ENCODE measurements at places on chromosomes 1 and 21.
A peak's percentile ranks its signal among the peaks of the same experiment; 100 is the strongest.

DNA sequence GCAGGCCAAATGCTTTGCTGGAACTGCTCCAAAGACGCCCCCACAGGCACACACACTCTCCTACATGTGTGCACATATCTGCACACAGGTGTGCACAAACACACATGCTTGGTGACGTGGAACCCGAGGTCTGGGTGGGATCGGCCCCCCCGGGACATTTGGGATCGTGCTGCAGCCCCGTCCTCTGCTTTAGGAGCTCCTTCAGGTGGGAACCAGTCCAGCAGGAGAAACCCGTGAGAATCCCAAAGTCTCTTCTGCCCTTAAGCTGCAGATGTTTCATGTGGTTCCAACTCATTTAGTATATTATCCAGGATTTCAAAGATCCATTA lies 38.6 kb downstream of the UBE2G2 start:
- no peak for DNase-seq

- DNase-seq = no peak
Measured at GRCh38 chr1:204725821-204726448, 40.4 kb upstream of the LRRN2 start.

- no peak for DNase-seq
Measured at GRCh38 chr1:47866601-47867437, 130.4 kb downstream of the TRABD2B start.

- DNase-seq = no peak
Measured at GRCh38 chr1:79638382-79638781, 631.9 kb upstream of the ADGRL4 start.

DNA sequence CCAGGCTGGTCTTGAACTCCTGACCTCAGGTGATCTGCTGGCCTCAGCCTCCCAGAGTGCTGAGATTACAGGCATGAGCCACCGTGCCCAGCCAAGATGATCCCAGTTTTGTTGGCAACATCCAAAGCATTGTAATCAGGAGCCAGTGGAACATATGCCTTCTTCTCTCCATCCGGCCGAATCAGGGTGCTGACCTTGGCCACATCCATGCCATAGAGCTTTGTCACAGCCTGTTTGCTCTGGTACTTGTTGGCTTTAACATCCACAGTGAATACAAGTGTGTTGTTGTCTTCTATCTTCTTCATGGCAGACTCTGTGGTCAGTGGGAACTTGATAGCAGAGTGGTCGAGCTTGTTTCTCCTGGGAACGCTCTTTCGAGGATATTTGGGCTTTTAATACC lies 17.1 kb downstream of the TNFRSF8 start:
- no peak for DNase-seq

GRCh38 chr1:30613188-30613587 lies 110.2 kb downstream of the MATN1 start:
- DNase-seq = no peak

DNA sequence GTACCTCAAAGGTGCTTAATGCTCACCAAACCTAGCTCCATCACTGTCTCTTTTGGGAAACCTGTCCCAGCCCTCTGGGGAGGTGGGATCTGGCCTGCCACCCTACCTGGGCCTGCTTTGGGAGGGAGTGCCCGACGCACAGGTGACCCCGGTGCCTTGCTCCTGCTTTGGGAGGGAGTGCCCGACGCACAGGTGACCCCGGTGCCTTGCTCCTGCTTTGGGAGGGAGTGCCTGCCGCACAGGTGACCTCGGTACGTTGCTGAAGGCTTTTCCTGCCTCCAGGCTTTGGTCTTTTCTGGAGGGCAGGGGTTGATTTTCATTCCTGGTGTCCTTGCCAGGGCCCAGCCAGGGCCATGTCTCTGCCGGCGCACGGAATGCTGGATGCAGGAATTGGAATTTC lies 25.2 kb upstream of the C1orf174 start:
- no peak for DNase-seq

- DNase-seq = no peak
Measured at GRCh38 chr1:3296326-3296725, 158.1 kb upstream of the ARHGEF16 start.

DNA sequence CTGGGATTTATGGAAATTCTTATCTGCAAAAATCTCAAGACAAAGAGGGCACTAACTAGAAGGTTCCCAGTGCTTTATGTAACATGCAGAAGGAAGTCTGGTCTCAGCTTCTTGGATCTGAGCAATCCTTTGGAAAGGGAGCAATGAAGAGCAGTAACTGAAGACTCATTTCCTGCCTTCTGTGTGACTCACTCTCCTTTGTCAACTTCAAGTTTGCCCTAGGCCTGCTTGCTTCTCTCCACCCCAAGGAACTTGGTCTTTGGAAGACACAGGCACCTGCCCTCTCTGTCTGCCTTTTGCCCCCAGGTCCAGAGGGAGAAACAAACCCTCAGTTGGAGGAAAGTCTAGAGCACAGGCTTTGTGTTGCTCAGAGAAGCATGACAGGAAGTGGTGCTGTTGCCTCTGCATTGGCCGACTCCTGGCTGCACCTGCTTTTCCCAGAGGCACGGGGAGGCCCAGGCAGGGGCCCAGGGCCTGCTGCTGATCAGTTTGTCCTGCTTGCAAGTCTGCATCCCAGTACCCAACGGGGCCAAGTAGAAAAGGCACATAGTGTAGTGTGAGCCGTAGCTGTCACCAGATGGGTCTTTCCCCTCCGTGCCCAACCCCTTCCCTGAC lies 137.2 kb downstream of the DHRS3 start:
- no peak for DNase-seq

GRCh38 chr21:40615505-40616376 lies 231.2 kb downstream of the DSCAM start:
- DNase-seq = no peak

GRCh38 chr1:20137604-20138003 lies 1.5 kb upstream of the PLA2G2F start:
- DNase-seq = no peak

DNA sequence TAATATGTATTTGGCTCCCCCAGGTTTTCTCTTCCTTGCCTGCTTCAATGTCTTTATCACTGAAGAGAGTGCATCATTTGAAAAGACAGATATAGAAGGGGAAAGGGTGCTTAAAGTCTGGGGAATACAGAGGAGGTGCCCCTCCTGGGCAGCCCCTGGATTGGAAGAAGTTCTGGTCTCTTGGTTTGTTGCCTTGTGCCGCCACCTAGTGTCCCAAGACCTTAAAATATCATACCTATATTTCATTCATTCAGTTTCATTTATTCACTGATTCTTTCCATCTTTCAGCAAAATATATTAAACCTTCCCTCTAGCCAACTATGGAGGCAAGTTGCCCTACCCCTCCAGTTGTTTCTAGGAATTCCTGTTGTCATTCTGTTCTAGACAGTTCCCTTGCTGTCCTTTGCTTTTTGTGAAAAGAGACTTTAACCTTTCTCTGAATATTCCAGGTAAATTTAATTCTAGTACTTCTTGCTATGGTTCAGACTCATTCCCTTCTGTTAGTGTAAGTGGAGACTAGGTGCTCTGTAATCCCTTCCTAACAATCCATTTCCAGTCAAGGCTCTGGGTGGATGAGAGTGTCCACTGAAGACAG lies 56.1 kb downstream of the MEF2D start:
- no peak for DNase-seq

GRCh38 chr1:171809834-171810233 lies 28.4 kb downstream of the METTL13 start:
- no peak for DNase-seq

DNA sequence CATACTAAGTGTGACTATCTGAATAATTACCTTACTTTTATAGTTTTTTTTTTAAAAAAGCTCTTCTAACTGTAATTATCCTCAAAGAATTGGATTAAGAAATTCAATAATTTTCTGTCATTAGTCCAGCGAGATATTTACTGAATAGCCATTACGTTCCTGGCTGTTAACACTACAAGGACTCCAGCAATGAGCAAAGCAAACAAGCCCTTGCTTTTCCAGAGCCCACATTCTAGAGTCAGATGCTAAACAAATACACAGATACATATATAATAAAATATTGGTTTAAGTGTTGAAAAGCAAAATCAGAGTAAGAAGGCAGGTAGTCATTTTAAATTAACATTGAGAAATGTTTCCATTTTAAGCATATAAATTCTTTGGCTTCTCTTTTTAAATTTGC lies 118.4 kb downstream of the ATF6 start:
- no peak for DNase-seq

- DNase-seq = no peak
Measured at GRCh38 chr1:198651650-198652400, 13.0 kb downstream of the PTPRC start.

- DNase-seq = no peak
Measured at GRCh38 chr1:47968556-47968888, 28.7 kb downstream of the TRABD2B start.

GRCh38 chr1:6460301-6461050 lies 5.5 kb downstream of the TNFRSF25 start:
- DNase-seq = peak; percentile 90

DNA sequence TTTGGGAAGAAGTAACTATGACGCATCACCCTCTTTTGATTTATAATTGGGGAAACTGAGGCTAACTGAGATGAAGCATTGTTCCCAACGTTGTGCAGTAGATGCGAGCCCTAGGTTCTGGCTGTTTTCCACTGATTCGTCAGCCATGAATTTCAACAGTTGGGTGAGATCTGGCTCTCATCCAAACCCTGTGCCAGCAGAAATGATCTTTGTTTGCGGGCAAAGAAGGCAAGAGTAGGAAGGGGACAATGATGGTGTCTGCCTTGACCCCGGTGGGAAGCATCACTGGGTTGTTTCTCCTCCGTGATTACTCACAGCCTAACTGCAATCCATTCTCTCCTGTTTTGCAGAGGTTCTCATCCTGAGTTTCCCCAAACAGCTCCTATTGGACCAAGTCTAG lies 142.3 kb downstream of the MIS18A start:
- no peak for DNase-seq

GRCh38 chr1:1281533-1282321 lies 1.5 kb downstream of the SCNN1D start:
- DNase-seq = no peak

DNA sequence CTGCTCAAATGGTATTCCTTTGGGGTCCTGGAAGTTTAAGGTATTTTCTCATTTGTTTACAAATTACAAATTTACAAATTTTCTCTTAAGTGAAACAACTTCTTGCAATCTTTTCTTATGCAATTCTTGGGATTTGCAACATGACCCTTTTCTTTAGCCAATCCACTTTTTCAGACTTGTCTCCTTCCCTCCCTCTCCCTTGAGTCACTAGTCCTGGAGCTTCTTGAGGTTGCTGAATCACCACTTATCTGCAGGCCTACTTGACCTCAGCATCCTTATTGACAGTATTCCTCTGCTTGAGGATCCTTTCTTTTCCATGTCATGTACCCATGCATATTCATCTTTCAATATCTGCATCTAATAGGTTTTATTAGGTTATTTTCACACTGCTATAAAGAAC lies 302.8 kb upstream of the ADAMTS5 start:
- DNase-seq = no peak

DNA sequence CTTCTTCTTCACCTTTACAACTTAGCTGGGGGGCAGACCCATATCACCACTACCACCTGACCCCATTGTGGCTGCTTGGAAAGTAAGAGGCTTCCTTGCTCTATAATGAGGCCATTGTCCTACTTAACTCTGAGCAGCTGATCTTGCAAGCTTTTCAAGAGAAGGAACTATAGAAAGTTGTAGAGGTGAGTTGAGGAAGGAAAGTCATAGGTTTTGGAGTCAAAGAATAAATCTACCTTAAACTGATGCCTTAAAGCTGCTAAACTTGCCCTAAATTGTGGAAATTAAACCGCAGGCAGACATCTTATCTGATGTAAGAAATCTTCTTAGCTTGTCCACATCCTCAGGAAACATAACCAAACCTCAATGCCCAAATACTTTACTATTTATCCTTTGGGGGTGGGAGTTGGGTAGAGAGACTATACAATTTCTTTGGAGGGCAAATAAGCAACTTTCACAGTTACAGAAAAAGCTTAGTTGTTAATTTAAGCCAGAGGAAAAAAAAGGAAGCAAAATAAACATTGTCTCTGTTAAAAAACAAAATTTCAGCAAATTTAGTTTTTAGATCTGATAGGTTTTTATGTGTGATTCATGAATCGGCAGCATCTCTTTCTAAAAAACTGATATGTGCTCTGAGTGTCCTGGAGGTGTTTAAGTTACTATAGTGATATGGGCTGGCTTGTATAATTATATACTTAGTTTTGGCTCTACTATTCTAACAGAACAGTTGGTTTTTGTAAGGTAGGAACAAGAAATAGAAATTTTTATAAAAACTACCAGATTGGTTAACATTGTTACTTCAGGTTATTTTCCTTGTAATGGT lies 4.7 kb downstream of the IL23R start:
- no peak for DNase-seq

- no peak for DNase-seq
Measured at GRCh38 chr1:59815892-59816291, 1.1 kb downstream of the HOOK1 start.

GRCh38 chr21:41864311-41865001 lies 14.7 kb downstream of the PRDM15 start:
- no peak for DNase-seq

DNA sequence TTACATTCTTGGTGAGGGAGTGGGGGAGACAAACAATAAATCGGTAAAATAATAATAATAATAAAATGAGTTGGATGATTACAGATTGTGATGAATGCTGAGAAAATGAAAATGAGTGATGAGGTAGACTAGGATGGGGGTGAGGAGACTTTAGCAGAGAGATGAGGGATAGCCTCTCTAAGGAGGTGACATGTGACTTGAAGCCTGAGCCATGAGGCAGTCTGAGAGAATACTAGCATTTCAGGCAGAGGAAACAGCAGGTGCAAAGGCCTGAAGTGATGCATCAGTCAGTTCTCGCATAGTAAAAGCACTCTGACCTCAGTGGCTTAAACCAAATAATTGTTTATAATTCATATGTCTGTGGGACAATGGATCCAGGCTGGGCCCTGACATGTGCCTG lies 181.2 kb downstream of the AGBL4 start:
- DNase-seq = no peak

DNA sequence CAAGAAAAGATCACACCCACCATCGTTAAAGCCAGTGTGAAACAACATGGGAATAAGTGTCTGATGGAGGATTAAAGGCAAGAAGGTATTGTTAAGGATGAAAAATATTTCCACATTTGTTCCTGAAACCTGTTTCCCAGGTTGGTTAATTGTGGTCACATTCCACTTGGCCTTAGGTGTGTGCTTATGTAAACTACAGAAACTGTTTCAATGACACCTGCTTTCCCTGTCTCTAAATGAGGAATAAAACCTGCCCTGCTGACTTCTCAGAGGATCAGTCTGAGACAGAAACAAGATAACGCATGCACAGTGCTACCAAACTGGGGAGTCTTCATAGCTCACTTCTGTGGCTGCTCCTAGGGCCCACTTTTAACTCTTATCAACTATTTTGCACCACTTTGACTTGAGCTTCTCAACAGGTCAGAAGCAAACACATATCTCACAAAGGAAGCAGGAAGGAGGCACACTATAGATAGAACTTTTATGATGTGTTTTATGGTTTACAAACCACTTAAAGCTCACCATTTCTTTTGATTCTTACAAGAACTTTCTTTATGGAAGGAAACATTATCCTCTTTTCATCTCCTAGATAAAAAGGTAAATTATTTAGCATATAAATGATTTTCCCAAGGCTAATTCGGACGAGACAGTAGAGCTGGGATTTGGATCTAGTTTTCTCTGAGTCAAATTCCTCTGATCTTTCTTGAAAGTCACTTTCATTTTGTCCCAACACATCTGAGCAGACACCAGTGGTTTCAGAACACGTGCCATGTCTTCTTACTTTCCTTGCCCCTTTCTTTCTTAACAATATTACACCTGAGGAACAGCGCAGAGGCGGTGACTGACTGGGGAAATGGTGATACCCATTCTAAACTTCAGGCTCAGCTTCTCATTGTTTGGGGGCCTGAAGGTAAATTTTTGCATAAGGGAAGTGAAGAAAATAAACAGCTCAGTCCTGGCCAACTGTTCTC lies 33.4 kb downstream of the CYP2J2 start:
- no peak for DNase-seq

GRCh38 chr1:227073786-227074185 lies 133.7 kb downstream of the COQ8A start:
- DNase-seq = no peak

- no peak for DNase-seq
Measured at GRCh38 chr1:207288315-207288714, 33.2 kb upstream of the CD55 start.
